ENCODE measurements at places on chromosomes 4 and X.

- DNase-seq = no peak
These were observed 818 bp downstream of the RAI2 start for GRCh38 chrX:17860179-17860780.

- no peak for DNase-seq
These were observed 38.3 kb upstream of the MAPK10 start for GRCh38 chr4:86398187-86398586.

- no peak for DNase-seq
These were observed 2.8 kb downstream of the TBC1D14 start for GRCh38 chr4:6912441-6912840.

DNA sequence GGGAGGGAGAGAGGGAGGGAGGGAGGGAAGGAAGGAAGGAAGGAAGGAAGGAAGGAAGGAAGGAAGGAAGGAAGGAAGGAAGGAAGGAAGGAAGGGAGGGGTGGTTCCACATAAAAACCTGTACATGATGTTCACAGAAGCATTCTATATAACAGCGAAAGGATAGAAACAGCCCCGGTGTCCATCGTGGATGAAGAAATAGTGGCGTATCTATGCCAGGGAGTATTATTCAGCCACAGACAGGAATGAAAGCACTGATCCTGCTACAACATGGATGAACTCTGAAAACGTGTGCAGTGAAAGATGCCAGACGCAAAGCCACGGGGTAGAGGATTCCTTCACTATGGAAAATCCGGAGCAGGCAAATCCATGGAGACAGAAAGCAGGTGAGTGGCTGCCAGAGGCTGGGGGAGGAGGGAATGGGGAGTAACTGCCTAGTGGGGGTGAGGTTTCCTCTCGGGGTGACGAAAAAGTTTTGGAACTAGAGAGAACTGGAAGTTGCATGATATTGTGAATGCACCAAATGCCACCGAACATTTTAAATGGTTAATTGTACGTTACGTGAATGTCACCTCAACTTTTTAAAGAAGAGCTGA lies 92.2 kb downstream of the ABLIM2 start:
- no peak for DNase-seq

DNA sequence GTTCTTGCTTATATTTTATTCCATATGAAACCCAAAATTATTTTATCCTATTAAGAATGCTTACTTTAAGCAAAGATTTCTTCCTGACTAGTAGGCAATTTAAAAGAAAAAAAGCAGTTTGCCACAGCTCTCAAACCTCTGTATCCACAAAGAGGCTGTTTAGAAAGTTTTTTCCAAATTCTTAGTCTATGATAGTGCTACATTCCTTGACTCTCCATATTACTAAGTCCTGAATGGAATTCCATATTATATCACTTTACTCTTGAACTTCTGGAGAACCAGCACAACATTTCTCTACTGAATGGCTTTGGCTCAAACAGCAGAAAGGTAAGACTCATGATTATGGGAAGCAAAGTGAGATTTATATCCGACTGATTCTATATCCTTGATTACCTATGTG lies 8.3 kb downstream of the SLC10A6 start:
- no peak for DNase-seq

DNA sequence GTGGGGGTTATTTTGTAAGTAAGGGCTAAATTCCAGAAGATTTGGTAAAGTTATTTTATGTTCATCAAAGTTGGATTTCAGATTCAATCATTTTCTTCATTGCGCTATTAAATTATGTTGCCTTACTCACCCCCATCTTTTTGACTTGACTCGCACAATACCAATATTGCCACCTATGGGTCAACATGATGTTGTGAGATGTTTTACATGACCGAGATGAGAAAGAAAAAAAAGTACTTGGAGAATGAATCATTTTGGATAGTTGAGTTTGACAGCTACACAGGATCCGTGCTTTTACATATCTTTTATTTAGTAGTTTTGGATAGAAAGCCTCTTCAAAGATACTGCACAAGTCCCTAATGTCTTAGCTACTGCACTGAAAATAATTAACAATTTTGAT lies 224.2 kb upstream of the EMCN start:
- peak; percentile 16 for DNase-seq

GRCh38 chr4:24991015-24991414 lies 39.7 kb downstream of the LGI2 start:
- no peak for DNase-seq

- DNase-seq = no peak
These were observed 326.4 kb downstream of the TENM3 start for GRCh38 chr4:182569561-182569960.

GRCh38 chr4:15736514-15737050 lies 33.7 kb downstream of the BST1 start:
- no peak for DNase-seq

DNA sequence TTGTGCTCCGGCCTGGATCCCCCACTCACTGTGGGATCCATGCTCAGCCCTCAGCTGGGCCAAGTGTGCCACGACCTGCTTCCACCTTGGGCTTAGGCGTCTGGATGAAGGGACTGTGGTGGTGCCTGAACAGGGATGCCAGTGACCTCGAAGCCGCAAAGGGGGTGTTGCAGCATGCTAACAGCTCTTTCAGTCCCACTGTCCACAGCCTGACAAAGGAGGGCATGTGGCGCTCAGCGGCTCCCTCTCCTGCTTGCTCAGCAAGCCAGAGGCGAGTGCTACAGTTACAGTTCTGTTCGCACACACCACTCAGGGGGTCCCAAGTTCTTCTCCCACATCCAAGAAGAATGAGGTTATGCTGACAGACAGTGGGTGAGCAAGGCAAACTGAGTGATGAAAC lies 5.2 kb upstream of the IGBP1 start:
- no peak for DNase-seq

Measured in foreskin melanocyte (primary cell).